ENCODE measurements at places on chromosomes 5 and 9.

- DNase-seq, result no peak
These were observed 156.7 kb downstream of the EBF1 start for GRCh38 chr5:158943057-158943456.

DNA sequence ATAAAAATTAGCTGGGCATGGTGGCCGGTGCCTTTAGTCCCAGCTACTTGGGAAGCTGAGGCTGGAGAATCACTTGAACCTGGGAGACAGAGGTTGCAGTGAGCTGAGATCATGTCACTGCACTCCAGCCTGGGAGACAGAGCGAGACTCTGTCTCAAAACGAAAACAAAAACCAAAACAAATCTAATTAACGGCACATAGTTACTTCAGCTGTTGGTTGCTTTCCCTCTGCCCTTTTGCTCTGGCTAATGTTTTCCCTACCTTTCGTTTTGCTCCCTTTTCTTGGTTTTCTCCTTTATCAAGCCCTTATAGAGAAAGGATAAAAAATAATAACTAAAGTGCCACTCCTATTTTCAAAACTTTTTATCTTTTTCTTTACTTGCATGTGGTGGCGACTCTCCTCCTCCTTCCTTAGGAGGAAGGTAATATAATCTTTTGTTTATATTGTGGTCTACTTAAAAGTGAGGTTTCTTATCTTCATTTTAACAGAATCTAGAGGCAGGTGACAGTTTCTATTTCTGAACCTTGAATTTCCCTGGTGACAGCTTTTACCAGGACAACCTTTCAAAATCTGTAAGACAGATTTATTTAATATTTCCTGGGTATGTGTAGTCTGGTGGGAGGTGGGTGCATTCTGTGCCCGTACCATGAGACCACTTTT lies 125.4 kb downstream of the ARHGEF28 start:
- no peak for DNase-seq

DNA sequence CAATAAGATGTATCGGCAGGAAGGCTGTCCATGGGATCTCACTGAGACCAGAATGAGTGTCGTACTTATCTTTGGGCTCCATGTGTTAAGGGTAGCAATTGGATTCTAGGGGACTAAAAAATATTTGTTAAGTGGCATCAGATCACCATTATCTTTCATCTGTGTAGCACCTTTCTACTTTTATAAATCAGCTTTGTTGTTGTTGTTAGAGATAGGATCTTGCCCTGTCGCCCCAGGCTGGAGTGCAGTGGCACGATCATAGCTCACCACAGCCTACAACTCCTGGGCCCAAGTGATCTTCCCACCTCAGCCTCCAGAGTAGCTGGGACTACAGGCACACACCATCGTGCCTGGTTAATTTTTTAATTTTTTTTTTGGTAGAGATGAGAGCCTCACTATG lies 220.5 kb downstream of the SMARCA2 start:
- DNase-seq, result no peak

DNA sequence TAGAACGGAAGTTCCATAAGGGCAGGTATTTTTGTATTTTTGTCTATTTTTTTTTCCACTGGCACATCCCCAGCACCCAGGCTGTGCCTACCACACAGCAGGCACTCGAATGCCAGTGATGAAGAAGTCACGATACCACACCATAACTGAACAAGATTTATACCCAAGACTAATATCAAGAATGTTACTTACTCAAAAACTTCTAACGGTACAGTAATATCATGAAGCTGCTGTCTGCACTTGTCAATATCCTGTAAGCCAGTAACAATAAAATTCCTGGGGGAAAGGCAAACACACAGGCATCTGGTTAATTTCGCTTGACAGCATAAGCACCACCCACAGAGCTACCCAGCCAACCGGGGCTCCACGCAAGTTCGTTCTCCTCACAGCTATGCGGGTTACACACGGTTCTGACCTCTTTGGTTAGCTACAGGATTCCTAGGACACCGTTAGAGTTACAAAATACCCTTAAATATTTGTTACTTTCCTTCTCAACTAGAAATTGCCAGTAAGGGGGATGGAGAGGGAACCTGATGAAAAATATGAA lies 1.3 kb downstream of the MED10 start:
- DNase-seq, result no peak

DNA sequence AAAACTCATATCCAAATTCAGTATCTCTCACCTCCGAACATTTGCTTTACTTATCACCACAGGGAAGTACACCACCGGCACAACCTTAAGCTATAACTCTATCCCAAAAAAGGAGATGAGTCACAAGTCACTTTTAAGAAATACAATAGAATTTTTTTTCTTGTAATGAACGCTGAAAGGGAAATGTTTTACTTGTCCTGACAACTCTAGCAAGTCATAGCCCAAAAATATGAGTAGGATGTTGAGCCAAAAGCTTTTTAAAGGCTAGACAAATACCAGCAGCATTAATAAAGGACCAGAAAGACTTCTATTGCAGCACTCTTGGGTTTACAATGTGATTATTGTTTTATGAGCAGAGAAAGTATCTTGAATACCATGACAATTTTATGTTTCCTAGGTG lies 147.3 kb upstream of the FST start:
- no peak for DNase-seq

- DNase-seq, result peak; percentile 47
These were observed 596 bp upstream of the FGFR4 start for GRCh38 chr5:177085985-177086653.

- DNase-seq, result no peak
These were observed 126.5 kb upstream of the CDH18 start for GRCh38 chr5:20114526-20114925.

- no peak for DNase-seq
These were observed 134.1 kb downstream of the NUDT12 start for GRCh38 chr5:103428411-103428871.

DNA sequence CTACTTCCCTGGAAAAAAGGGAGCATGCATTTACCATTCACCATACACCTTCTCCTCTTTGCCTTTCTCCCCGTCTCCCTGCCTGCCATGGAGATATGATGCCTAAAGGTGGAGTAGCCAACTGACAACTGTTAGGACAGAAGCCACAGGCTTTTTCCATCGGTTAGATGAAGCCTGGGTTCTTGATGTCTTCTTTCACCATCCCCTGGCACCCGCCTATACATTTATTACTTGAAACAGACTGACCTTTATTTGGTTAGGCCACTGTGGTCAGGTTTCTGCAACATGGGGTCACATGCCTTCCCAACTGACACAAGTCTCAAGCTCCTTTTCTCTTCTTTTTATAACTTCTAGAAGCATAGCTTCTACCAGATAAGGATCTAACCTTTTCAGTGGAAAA lies 7.1 kb downstream of the LCP2 start:
- DNase-seq, result no peak

- no peak for DNase-seq
These were observed 14.9 kb downstream of the FCN2 start for GRCh38 chr9:134895567-134895907.

DNA sequence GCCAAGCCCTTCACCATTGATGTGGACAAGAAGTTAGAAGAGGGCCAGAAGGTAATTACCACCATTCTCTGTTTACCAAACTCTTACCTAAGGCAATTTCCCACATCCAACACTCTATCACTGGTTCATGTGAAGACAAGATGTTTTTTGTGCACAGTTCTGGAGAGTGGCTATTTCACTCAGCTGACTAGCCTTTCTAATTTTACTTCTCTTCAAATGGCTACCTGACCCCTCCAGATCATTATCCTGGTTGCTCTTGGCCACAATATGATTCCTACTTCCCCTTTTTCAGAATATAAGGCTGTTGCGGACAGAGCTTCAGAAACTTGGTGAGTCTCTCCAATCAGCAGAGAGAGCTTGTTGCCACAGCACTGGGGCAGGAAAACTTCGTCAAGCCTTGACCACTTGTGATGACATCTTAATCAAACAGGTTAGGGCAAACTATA lies 7.1 kb downstream of the KIF20A start:
- no peak for DNase-seq

DNA sequence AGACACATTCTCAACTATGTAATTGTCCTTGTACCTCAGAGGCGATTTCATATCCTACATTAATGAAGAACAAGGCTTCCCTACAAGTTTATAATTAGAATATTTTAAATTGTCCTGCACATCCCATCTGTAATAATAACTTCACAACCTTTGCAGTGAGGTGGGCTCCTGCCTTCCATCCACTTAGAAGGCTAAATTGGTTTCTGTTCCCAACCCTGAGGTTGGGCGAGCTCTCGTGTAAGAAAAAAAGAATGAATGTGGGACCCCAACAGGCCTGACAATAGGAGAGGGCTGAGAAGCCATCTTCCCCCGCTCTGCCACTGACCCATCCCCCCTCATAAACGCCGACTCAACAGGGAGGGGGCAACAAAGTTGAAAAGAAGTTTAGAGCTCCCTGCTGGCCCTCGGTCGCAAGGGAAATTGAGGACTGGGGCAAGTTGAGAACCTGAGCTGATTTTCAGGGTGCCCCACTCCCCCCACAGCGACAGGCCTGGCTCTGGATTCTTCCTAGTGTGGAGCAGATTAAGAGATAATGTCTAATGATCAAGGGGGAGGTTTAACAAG lies 9.4 kb downstream of the BARHL1 start:
- no peak for DNase-seq

DNA sequence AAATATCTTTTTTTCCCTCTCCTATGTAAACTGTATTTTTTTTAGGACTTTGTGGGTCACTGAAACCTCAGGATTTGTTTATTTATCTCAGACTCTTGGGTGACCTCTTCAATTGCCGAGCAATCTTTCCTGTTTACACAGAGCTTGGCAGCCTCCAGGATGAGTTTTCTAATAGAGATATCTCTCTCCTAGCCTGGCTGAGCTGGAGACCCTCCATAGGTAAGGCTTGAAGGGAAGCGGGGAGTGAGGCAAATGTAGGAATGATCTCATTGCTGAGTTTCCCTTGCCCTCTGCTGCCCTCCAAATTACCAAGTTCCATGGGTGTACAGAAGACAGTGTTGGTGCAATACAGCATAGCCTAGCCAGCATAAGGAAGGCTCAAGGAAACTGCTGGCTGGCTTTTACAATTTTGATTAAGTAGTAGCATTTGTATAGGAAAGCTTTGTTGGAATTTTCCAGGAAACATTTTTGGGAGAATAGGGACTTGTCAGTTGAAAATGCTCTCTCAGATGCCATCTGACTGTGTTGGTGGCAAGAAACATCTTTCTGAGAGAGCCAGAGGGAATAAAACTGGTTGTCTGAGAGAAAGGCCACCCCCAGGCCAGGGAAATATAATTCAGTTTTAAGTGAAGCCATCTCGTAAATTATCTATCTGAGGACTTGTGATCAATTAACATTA lies 116.0 kb downstream of the NMUR2 start:
- DNase-seq, result no peak

GRCh38 chr5:32511776-32512374 lies 67.3 kb upstream of the ZFR start:
- no peak for DNase-seq

DNA sequence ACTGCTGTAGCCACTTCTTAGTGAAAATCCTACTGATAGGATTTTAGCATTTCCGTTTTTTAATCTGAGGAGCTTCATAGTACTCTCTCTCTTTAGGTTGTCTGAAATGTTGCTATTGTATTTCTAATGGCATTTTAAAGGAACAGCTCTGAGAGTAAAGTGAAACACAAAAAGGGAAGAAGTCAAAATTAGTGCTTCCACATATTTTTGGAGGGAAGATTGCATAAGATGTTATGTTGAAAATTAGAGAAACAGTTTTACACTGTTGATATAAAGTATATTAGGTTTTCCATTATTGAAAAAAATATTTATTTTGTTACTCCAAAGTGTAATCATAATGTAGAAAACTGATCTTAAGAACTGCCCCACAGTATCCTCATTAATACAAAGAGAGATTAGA lies 525.1 kb downstream of the TAF11L14 start:
- no peak for DNase-seq

- DNase-seq, result no peak
These were observed 7.8 kb upstream of the SLC6A19 start for GRCh38 chr5:1193591-1193985.

DNA sequence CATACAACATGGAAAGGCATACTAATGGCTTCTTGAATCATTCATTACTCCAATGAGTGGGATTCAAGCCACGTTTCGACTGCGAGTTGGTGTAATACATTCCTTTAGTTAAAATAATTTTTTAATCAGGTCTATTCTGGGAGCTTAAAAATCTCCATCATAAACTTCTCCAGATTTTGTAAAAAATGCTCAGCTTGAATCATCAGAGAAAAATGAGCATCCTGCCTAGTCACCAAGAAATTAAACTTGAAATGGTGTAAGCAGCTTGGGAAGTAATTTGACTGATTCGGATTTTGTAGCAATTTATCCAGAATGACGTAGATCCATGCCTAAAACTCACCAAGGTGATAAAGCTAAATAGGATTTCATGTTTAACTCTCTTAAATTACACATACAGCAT lies 165.7 kb downstream of the SLCO4C1 start:
- no peak for DNase-seq

DNA sequence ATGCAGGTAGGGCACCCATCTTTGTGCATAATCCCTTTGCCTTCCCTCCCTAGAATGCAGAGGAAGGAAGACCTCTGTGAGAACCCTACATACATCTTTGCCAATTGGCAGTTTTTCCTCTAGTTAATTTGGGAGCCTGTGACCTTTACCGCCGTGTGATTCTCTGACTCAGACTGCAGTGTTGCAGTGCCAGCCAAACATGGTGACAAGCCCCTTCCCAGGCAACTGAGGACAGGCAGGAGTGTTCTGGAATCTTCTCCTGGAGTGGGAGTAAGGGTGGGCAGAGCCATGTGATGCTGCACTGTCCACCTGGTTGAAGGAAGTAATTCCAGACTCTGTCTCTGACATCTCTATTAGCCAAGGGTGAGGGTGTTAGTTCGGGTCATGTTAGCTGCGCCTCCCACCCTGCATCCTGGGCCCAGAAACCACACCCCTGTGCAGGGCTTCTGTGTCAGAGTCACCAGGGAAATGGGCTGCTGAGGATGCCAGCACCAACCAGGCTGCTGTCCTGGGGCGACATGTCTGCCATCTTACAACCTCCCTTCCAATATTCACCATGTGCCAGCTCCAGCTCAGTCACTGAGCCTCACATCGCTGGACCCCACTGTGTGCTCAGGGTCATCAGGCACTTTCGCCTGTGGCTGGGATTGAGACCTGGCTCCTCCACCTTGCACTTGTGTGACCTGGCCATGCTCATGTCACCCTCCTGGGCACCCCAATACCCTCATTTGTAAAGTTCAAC lies 21.8 kb downstream of the KCNIP1 start:
- no peak for DNase-seq

DNA sequence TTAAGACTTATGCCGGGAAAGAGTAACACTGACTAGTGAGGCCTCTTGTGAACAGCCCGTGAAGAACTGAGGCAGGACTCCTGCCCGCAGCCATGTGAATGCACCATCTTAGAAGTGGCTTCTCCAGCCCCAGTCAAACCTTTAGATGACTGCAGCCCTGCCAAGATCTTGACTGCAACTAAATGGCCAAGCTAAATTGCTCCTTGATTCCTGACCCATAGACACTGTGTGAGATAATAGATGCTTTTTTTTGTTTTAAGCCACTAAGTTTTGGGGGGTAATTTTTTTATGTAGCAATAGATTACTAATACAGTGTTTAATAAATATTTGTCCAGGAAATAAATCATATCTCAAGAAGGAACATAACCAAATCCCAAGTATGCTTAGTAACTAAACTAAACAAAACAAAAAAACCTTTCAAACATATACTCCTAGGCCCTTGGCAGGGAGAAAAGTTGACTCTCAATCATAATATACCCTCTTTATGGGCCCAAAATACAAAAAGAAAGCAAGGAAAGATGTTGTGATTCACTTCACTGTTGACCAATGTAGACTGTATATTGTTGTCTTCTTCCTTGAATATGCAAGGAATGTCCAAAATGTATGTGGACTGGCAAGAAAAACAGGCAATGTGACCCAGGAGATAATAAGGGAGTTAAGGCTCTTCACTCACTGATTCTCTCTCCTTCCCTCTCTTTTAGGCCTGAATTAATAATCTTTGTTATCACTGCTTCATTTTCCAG lies 79.7 kb upstream of the ZNF366 start:
- no peak for DNase-seq
